ENCODE measurements at places on chromosomes 11 and 22.

GRCh38 chr11:71322861-71323582 lies 70.6 kb upstream of the SHANK2 start:
- no peak for DNase-seq

- no peak for DNase-seq
Measured at GRCh38 chr11:67357831-67358670, 4.7 kb upstream of the POLD4 start.

DNA sequence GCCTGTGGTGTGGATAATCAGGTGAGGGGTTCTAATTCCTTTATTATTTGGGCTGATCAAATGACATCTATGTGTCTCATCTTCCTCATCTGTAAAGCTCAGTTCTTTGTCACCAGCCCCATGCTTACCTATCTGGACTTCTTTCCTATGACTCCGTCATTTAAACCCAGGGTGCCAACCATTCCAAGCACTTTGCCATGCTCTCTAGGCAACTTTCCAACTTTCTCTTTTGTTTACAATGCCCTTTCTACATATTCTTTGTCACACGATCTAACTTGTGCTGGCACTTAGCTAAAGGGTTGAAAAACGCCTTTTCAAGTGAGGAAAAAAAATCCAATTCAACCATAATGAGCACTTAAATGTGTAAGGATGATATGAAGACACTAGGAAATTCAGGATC lies 27.9 kb downstream of the EXPH5 start:
- no peak for DNase-seq

- DNase-seq, result no peak
Measured at GRCh38 chr22:19483481-19484244, 3.9 kb downstream of the CDC45 start.
